ENCODE measurements at places on chromosomes 5 and 9.

DNA sequence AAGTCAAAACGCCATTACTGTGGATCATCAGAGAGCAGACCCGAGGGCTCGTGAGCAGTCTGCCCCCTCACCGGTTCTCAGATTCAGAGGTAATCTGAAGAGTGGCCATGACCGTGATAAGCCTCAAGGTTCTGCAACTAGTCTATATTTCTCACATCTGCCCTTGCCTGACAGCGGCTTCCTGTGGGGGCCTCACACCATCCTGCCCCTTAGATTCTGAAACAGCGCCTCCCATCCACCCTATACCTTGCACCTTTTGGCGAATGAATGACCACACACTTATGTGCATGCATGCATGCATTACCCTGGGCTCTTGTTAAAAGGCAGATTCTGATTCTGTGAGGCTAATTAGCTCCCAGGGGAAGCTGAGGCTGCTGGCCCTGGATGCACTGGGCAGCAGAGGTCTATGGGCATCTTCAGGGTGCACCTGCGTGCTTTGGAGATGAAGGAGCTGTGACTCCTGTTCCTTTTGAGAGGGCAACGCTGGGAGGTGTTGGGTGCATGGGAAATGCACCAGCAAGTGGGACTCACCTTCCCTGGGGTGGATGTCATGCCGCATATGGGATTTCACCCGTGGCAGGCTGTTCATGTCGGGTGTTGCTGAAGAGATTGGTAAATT is 7.8 kb upstream of the GADD45G start:
- DNase-seq: no peak

GRCh38 chr9:127942216-127943010 is 4.8 kb upstream of the DPM2 start:
- peak; percentile 78 for DNase-seq

DNA sequence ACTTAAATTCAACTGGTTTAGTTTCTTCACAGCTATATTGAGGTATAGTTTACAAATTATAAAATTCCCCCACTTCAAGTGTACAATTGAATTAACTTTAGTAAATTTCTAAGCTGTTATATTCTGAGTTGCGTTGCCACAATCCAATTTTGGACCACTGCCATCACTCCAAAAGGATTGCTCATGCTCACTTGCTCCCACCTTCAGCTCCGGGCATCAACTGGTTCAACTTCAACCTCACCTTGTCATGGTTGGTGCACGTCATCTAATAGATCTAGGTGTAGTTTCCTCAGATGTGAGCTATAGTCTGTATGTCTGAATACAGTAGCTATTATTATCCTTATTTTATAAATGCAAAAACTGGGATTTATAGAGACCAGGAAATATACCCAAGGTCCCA is 942.5 kb upstream of the WWC1 start:
- no peak for DNase-seq

DNA sequence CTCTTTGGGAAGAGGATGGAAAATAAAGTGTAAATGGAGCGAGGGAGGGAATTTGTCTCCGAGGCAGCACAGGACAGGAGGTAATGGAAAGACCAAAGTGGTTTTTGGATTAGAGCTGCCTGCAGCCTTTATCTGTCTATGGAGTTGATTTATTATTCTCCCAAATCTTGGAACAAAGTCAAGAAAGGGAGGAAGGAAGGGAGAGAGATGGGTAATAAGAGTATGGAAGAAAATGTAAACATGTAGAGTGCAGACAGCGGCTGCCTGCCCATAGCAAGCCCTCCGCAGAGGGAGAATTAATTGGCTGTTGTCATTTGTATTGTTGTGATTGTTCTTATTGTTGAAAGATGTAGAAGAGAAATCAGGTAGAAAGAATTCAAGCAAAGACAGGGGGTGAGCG is 15.7 kb downstream of the KCNIP1 start:
- no peak for DNase-seq

GRCh38 chr5:17907094-17907493 is 272.8 kb downstream of the TAF11L14 start:
- DNase-seq: no peak

GRCh38 chr9:19231904-19232822 is 1.7 kb downstream of the DENND4C start:
- peak; percentile 36 for DNase-seq

GRCh38 chr5:62661126-62661525 is 82.5 kb downstream of the LRRC70 start:
- DNase-seq: no peak

- DNase-seq: no peak
These were observed 84.1 kb downstream of the KIAA1958 start for GRCh38 chr9:112570671-112571167.

DNA sequence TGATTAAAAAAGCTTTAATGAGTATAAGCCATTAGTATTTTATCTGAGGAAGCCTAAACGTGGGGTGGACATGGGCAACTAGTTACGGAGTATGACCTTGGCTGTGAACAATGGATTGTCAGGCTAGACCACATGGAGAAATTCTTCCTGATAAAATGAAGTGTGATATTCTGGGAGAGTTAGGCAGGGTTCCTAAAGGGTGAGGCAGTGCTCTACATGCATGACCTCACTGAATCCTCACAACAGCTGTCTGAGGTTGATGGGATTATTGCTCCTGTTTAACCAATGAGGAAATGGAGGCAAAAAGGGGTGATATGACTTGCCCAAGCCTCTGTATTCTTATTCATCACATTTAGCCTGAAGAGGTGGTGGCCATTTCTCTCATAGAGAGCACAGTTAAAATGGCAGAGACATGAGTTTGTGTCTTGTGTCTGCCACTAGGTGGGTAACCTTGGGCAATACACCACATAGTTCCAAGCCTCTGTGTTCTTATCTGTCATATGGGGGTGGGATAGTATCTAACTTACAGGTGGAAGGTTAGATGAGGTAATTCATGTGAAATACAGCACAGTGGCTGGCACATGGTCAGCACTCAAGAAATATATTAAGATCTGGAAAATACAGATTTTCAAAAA is 96.1 kb upstream of the NR3C1 start:
- no peak for DNase-seq

DNA sequence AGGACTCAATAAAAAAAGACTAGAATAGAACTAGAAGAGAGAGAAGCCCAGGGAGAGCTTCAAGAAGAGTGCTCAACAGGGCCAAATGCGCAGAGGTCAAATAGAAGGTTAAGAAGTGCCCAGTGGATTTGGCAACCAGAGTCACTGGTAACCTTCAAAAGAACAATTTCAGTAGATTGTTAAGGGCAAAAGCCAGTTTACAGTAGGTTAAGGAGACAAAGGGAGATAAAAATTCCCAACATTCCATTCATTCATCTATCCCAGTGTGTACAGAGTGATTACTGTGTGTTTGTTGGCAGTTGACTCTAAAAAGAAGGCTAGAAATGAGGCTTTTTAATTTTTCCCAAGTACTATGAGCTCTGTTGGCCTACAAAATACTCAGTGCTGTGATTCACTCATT is 69.4 kb downstream of the RIGI start:
- no peak for DNase-seq

GRCh38 chr5:159695741-159696294 is 220.5 kb upstream of the ADRA1B start:
- no peak for DNase-seq

DNA sequence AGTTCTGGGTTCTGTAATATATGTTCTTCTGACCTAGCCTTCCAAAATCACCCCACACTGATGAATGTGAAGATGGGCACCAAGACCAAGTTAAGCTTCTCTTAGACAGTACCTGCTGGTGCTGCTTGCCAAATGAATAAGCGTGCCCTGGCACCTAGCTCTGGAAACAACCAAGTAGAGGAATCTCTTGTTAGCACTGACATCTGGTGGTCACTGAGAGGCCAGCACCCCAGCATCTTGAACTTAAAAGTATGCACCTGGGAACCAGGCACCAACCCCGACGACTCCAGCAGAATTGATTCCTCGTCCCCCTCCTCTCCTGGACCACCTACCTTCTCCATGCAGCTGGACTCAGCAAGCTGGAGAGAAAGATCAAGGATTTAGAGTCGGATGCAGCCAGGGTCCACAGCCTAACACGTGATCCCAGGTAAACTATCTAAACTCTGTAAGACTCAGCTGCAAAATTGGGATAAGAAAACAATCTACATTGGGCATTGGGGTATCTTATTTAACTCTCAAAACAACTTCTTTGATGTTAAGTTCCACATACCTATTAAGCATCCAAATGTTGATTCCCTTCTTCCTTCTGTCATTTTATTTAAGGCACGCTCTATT is 89.8 kb downstream of the SLC1A3 start:
- peak; percentile 76 for DNase-seq

- no peak for DNase-seq
These were observed 57.4 kb upstream of the ANKRD55 start for GRCh38 chr5:56290378-56291078.

DNA sequence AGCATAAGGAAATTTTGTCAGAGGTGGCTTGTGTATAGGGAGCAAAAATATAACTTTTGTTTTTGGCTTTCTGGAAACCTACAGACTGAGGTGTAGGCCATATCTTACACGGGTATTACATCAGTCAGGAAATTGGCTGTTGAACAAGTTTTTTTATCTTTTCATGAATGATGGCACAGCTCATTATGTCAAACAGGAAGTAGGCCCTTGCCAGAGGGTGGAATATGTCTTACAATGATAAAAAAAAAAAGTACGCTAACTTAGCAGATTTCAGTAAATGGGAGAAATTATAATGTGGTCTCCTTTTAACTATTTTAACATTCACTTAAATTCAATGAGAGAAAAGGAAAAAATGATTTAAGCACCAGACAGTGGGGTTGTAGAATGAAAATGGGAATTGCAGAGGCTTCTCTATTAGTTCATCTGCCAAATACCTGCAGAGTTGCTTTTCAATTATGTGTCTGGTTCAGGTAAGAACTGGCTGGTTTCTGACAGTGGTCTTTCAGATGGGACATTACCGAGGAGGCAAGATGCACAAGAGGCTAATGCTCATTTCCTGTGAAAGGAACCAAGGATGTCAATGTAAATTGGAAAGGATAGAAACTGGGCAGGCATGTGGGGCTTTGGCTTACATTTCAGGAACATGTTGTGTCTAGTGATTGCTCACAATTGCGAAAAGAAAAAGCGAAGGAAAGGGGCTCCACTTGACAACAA is 169.9 kb downstream of the NNT start:
- peak; percentile 72 for DNase-seq

GRCh38 chr5:127019928-127020327 is 10.4 kb downstream of the MARCHF3 start:
- no peak for DNase-seq

GRCh38 chr5:124538191-124538590 is 208.2 kb downstream of the ZNF608 start:
- no peak for DNase-seq

- DNase-seq: no peak
These were observed 29.4 kb upstream of the TNIP1 start for GRCh38 chr5:151110122-151110681.

GRCh38 chr5:123916345-123917121 is 404.6 kb downstream of the CSNK1G3 start:
- peak; percentile 73 for DNase-seq

GRCh38 chr5:91345461-91345860 is 37.7 kb downstream of the ARRDC3 start:
- no peak for DNase-seq

DNA sequence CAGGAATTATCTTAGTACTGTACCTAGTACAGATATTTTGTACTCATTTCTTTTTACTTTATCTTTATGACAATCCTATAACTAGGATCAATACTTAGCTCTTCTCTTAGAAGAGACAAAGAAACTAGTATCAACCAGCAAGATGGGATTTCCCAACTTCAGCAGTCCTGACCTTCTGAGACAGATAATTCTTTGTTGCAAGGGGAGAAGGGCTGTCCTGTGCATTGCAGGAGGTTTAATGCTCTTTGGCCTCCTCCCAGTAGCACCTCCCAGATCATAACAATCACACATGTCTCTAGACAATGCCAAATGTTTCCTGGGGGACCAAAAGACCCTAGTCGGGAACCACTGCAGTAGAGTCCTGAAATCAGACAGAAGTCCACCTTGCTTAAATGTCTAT is 424.3 kb upstream of the DMAC1 start:
- DNase-seq: no peak

DNA sequence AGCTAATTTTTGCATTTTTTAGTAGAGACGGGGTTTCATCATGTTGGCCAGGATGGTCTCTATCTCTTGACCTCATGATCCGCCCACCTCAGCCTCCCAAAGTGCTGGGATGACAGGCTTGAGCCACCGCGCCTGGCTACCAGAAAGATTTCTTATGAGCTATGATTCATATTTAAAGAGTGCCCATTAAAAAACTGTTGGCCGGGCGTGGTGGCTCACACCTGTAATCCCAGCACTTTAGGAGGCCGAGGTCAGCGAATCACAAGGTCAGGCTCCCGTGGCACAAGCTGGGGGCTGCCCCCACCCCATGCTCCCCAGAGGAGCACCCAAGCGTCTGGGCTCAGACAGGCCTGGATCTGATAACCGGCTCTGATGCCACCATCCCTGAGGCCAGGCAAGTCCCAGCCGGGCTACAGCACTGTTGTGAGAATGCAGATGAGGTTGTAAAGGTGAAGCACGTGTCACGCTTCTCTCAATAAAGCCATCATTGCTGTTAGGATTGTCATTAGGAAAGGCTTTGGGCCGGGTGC is 13.9 kb downstream of the QRFP start:
- no peak for DNase-seq

DNA sequence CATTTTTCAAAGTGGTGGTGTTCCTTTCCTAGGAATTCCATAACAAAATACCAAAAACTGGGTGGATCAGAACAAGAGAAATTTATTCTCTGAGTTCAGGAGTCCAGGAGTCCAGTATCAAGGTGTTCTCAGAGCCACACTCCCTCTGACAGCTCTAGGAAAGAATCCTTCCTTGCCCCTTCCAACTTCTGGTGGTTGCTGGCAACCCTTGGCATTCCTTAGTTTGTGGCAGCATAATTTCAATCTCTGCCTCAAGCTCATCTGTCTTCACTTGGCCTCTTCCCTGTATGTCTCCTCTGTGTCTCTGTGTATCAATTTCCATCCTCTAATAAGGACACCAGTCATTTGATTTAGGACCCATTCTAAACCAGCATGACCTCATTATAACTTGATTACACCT is 243.7 kb downstream of the MPDZ start:
- DNase-seq: no peak

DNA sequence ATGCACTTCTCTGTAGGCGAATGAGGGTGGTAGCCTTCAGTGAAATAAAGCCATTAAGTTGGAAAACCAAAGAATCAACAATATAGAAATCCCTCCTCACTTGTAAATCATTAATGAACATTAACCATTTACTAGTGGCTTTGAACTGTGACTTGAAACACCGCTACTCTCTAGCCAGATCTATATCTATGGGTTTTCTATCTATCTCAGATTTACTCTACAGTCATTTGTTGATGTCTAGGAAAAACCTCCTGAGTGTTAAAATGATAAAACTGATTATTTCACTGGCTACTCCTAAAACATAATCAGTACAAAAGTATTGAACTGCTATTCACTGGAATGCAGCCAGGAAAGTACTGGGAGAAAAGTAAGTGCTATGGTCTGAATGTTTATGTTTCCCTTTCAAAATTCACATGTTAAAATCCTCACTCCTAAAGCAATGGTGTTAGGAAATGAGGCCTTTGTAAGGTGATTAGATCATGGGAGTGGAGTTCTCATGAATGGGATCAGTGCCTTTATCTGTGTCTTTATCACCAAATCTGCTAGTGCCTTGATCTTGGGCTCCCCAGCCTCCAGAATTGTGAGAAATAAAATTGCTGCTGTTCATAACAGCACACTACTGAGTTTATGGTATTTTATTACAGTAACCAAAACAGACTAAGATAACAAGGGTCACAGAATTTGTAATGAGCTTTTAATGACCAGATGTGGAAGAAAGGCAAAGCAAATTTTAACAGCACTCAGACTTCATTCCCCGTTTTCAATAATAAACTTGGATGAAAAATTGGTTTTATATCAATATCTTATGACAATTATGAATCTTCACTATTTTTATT is 8.6 kb upstream of the OXCT1 start:
- no peak for DNase-seq

GRCh38 chr5:82613891-82614290 is 335.7 kb upstream of the RPS23 start:
- DNase-seq: no peak

Data from adipocyte (in vitro differentiated cells).